ENCODE measurements at places on chromosomes 1 and 21.

DNA sequence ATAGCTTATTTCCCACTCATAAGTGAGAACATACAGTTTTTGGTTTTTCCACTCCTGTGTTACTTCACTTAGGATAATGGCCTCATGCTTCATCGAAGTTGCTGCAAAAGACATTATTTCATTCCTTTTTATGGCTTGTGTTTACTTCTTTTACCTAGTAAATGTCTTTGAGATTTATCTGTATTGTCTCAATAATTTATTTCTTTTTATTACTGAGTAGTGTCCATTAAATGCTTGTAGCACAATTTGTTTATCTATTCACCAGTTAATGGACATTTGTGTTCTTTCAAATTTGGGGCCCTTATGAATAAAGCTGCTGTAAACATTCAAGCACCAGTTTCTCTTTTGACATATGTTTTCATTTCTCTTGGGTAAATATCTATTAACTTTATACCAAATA lies 86.0 kb downstream of the UCHL5 start:
- no peak for DNase-seq

GRCh38 chr1:82704966-82705365 lies 904.2 kb downstream of the ADGRL2 start:
- DNase-seq, result no peak

DNA sequence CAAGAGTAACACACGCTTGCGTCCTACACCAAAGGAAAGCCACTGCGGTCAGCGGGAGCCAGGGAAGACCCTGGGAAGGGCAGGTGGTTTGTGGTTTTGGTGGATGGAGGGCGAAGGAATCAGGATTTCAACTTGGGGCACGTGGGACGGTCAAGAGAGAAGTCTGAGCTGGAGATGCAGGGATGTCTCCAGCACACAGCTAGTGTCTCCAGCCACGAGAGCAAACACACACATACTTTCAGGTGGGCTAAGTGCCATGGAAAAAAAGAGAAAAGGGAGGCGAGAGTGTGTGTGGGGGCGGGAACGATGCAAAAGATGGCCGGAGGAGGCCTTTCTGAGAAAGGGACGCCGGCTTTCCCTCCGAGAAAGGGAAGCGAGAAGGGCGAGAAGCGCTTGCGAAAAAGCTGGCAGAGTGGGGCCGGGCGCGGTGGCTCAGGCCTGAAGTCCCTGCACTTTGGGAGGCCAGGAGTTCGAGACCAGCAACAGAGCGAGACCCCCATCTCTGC lies 1.4 kb upstream of the SRRM1 start:
- DNase-seq, result no peak

DNA sequence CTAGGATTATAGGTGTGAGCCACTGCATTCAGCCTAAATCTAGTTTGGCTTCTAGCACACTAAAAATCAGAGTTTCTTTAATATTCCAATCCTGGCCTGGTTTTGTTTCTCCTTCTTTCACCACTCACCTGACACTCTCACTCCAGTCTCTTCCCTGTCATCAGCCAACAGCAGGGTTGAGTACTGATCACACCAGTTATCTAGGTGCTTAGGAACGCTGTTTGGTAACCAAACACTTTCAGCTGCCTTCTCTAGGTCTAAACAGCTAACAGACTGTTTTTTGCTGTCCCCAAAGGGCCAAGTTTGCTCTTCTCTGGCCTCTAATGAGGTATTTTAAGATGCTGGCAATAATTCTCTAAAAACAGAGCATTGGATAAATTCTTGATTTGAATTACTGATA lies 17.7 kb upstream of the FRRS1 start:
- DNase-seq, result no peak

- DNase-seq, result no peak
These were observed 392.3 kb upstream of the ADAMTS5 start for GRCh38 chr21:27359141-27359540.

- no peak for DNase-seq
These were observed 149.5 kb downstream of the TTLL7 start for GRCh38 chr1:83849191-83850061.

GRCh38 chr21:19275065-19275464 lies 871.5 kb upstream of the TMPRSS15 start:
- no peak for DNase-seq

DNA sequence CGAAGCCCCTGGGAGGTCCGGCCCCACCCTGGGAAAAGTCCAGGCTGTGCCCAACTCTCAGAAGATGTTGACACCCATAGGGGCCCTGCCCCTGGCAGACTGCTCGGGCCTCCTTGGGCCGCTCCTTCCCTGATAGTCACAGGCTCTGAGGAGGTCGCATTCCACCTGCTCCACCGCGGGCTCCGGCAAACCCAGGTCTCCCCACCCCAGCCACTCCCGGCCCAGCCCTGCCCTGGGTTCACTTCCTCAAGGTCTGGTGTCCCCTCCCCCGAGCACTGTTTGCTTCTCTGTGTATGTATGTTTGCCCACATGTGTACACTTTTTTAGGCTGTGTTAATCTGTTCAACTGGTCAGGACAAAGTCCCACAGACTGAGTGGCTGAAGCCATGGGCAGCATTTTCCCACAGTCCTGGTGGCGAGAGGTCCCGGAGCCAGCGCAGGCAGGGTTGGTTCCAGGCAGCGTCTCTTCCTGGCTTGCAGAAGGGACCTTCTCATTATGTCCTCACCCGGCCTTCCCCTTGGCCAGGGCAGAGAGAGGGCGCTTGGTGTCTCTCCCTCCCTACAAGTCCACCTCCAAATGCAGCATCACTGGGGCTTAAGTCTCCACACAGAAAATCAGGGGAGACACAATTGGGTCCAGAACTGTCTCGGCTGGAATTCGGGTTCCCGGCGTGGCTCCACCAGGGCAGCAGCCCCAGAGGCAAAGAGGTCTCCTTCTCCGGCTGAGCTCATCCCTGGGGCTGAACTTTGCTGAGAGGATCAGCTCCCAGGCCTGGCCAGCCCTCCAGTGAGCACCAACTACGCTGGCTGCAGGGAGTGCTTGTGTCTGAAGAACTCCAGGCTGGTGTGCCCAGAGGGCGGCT lies 10.5 kb upstream of the PRXL2B start:
- DNase-seq, result no peak

DNA sequence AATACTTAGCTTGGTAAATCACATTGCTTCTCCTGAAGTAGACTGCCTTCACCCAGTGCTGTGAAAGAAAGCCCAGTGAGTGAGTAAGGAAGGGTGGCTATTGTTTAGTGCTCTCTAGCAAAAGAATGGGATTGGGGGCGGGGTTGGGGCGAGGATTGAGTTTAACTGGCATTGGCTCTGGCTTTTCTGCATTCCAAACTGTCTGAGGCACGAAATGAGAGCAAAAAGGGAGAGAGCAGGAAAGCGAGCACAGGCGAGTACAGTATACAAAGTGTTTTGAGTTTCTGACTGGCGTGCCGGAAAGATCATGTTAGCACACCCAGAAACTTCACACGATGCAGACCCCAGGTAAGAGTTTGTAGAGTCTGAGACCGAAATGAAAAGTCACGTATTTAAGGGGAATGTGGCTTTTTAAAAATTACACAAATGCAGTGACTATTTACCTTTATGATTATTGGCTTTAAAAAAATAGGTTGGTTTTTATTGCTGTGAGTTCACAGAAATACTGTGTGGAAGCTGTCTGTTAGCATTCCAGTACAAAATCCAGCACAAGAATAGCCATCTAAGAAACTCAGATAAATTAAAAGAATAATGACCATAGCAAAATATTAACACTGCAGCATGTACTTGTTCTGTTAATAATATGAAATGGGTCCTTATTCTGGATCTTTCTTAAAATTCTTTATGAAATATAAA lies 155.4 kb downstream of the CLEC20A start:
- DNase-seq, result peak; percentile 77

- no peak for DNase-seq
These were observed 24.1 kb downstream of the SMYD3 start for GRCh38 chr1:246482805-246483568.

DNA sequence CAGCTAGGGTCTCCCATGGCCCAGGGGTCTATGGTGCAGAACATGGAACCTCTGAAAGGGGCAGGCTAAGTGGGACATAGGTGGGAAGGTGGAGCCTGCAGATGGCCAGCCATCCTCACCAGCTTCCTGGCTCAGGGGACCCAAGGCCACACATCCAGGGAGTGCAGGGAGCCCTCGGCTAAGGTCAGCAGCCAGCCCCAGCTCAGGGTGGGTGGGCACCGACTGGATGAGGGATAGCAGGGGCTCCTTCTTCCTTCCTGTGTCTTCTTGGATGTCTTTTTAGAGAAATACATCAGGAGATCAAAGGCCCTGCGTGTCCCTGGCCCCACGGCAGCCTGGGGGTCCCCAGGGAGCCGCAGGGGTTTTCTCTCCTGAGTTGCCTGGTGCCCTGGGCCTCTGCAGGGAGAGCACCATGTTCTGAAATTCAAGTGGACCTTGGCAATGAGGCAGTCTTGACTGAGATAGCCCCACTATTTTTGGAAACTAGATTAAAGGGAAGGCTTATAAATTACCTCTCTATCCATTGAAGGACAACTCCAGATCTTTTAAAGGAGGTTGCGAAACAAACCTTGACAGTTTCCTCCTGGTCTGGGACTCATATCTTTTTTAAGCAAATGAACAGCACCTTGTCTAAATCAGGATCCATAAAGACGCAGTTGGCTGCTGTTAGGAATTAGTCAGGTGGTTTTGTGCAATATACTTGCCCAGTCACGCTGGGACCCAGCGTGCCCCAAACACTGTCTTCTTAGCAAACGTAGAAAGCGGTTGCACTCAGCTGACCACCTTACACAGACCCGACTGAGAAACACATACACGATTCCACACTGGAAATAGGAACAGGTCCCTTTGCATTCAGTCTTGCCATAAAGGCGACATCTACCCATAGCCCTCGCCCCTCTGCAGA lies 242.3 kb downstream of the TOMM20 start:
- DNase-seq, result no peak

DNA sequence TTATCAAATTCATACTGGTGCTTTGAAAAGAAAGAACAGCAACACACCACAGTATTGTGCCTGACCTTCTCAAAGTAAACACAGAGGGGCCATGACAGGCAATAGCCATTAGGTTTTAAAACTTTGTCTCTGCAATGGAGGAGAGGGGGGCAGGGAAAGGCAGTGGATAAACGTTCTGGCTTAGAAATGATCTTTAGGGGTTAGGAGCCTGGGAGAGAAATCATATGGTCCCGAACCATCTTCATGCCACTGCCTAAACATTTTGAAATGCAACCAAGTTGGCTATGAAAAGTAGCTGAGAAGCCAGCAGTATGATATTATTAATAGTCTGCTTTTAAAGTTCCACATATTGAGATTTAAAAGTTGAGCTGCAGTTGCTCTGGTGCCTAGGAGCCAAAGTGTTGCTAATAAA lies 39.8 kb downstream of the PLPP3 start:
- no peak for DNase-seq

DNA sequence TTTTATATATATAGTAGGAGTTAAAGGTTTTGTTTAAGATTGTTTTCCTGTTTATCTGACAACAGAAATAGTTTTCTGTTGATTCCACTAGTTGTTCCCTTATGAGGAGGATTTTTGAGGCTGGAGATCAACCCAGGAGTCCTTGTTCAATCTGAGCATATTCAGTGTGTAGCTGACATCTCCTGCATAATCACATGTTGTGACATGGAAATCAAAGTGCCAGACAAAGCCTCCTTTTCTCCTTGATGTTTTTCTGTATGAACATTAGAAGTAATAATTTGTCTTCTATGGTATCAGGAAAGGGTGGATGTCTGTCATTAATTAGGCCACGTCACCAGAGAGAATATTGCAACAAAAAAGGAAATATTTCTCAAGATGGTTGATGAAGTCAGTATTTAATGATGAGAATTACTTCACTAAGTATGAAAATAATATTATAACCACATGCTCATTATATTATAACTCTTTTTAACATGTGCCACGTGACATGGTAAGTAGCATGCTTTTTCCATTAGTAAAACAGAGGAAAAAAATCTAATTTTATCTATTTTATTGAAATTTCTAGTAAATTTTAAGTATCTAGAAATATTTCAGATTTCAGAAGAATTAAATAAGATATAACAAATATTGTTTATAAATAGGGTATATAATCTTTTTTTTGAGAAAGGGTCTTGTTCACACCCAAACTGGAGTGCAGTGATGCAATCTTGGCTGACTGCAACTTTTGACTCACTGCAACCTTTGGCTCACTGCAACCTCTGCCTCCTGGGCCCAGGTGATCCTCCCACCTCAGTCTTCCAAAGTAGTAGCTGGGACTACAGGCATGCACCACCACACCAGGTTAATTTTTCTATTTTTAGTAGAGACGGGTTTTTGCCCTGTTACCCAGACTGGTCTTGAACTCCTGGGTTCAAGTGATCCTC lies 223.5 kb downstream of the HMCN1 start:
- no peak for DNase-seq

DNA sequence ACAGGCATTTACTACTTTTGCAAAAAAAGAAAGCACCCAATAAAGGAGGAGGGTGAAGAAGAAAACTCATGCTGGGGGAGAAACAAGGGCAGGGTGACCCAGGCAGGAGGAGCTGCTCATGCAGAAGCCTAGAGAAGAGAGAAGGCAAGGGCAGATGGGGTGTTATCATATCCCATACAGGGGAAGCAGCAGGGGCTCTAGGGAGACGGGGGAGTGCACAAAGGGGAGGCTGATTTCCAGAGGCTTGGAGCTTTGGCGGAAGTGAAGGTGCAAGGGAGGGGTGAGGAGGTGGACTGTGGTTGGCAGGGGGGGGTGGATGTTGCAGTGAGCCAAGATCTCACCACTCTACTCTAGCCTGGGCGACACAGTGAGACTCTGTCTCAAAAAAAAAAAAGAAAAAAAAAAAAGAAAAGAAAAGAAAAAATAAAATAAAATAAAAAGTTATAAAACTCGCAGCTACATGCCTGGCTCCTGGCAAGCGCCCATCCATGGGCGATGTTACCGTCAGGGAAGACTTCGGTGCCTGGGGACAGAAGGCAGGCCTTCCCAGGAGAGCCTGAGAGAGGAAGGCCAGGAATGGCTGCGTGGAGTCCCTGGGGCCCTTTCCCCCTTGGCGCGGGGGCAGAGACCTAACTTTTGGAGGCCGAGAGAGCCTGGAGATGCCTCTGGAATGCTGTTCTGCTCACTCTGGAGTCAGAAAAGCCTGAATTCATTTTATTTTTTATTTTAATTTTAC lies 3.3 kb upstream of the FCN3 start:
- no peak for DNase-seq

- DNase-seq, result no peak
These were observed 8.5 kb upstream of the EXO1 start for GRCh38 chr1:241839369-241839979.

- no peak for DNase-seq
These were observed 82.8 kb upstream of the ATP1A1 start for GRCh38 chr1:116290085-116290705.

DNA sequence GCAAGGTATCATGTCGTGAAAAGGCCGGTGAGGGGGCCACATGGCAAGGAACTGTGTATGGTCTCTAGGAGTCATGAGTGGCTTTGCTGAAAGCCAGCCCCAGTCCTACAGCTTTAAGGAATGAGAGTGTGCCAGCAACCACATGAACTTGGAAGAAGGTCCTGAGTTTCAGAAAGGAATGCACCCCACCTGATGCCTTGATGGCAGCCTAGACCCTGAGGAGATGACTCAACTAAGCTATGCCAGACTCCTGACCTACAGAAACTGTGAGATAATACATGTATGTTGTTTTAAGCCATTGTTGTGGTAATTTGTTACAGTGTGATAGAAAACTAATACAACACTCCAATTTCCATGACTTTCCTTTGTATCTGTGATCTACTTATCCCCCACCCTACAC lies 33.5 kb upstream of the AKT3 start:
- DNase-seq, result no peak
